ENCODE measurements at places on chromosomes 16 and 17.

GRCh38 chr16:4744555-4745273 is 10.4 kb downstream of the DNAAF8 start:
- no peak for DNase-seq

GRCh38 chr16:456891-457483 is 31.5 kb downstream of the RAB11FIP3 start:
- DNase-seq = peak; percentile 34

GRCh38 chr16:2822158-2822495 is 5.1 kb downstream of the PRSS21 start:
- DNase-seq = no peak

- no peak for DNase-seq
Measured at GRCh38 chr17:63681530-63681929, 18.4 kb downstream of the LIMD2 start.

- peak; percentile 76 for DNase-seq
Measured at GRCh38 chr16:65547772-65548446, 426.0 kb upstream of the CDH11 start.

- no peak for DNase-seq
Measured at GRCh38 chr17:33302394-33302793, 9.3 kb upstream of the ASIC2 start.

GRCh38 chr17:2957631-2958286 is 105.6 kb downstream of the OR1D5 start:
- no peak for DNase-seq

- DNase-seq = peak; percentile 19
Measured at GRCh38 chr17:16352303-16352666, 984 bp downstream of the CENPV start.

DNA sequence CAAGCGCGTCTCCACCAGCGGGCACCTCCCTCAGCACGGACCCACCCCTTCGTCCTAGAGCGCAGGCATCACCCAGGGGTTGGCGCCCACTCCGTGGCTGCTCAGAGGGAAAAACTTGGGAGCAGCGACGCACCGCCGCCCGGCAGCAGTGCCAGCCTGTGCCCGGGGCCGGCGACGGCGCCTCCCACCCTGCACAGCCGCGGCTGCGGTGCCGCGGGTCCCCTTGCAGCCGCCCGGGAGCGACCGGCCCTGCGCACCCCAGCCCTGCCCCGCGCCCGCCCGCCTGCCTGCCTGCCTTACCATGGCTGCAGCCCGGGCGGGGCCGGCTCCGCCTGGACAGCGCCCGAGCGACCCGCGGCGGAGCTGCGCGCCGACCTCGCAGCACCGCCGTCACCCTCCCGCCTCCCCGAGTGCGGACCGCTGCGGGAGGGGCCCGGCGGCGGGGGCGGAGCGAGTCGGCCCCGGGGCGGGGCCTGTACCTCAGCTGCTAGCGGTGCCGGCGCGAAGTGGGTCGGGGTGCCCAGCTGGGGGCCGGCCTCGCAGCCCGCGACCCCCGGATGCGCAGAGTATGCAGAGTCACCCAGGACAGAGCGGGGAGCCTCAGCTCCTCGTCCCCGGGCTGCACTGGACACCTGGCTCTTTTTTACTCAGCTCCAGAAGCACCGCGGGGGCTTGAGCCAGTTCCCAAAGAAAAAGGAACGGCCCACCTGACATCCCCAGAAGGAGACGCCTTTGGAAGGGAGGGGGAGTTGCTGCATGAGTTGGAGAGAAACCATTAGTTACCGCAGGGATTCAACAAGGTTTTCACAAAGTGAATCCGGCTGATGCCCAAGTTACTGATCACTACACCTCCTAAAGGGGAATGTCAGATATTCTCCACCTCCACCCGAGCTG is 17.5 kb upstream of the MTMR4 start:
- peak; percentile 53 for DNase-seq

DNA sequence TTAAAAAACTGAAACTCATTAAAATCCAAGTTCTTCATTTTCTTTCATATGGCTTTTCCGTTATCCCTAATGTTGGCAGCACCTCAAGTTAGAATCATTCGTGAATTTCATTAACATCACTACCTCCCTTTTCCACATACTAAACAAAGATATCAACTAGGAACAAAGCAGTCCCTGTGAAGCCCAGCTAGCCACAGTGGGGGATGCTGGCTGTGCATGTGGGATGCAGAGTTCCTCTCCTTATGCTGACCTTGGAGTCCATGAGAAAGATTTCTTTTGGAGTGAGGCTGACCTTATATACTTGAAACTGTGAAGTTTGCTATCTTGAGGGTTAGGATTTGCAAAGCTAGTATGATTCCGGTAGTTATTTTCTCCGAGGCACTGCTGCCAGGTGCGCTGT is 117.6 kb downstream of the TANGO6 start:
- DNase-seq = no peak

- DNase-seq = no peak
Measured at GRCh38 chr17:44663095-44663494, 6.8 kb downstream of the MEIOC start.

DNA sequence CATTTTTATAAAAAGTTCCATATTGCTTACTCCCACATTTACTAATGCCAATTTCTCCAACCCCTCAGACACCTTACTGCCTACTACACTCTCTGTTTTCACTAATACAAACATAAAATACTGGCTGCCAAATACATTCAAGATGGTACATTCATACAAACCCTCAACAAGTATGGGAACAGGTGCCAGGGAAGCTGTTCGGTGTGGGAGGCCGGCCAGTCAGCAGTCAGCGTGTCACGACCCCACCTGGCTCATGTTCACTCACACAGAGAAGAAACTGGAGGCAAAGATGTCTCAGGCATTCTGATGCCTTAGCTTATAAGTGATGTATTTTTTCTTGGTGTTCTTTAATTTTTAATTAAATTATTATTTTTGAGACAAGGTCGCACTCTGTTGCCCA is 42.4 kb upstream of the TRAP1 start:
- DNase-seq = no peak

- DNase-seq = no peak
Measured at GRCh38 chr16:53768167-53768566, 64.2 kb downstream of the FTO start.

- DNase-seq = peak; percentile 64
Measured at GRCh38 chr16:4852221-4852872, 5.1 kb downstream of the UBN1 start.

- DNase-seq = no peak
Measured at GRCh38 chr16:74064120-74064735, 232.4 kb upstream of the PSMD7 start.

DNA sequence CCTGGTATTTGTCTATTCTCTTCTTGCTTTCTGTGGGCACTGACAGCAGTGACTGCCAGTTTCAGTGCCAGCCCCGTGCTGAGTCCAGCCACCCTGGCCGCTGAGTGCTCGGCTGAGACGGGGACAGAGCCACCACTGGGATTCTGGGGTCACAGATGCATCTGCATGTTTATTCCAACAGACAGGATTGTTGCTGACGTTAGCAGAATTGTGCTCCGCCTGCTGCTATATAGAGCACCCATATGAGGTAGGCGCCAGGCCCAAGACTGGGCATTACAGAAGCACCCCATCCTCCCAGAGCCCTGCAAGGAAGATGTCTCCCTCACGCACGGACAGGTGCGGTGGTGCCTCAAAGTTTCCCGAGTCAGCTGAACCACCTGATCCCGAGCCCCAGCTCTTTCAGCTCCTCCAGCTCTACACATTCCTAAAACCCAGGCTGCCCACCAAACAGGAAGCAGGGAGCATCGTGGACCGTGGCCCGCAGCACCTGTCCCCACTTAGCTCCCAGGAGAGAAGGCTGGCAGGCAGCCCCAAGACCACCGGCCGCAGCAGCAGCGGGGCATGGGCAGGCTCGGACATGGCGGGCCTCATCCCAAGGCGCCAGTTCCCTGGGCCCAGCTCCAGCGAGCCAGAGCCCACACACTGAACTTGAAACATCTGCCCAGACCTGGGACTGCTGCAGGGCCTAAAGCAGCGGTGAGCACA is 44.9 kb upstream of the RASD1 start:
- no peak for DNase-seq

DNA sequence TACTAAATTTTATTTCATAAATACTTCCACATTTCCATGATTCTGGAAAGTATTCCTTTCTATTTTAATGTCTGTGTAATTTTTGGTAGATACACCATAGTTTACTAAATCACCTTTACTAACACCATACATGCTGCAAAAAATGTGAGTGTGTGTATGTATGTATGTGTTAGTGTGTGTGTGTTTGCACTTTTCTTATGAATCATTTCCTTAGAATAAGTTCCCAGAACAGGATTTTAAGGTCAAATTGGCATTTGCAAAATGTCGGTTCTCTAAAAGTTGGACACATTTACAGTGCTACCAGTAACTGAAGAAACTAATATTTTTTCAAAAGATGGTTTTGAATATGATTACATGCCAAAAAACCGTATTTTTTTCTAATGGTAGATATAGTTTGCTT is 137.1 kb downstream of the CYB561 start:
- DNase-seq = peak; percentile 34

DNA sequence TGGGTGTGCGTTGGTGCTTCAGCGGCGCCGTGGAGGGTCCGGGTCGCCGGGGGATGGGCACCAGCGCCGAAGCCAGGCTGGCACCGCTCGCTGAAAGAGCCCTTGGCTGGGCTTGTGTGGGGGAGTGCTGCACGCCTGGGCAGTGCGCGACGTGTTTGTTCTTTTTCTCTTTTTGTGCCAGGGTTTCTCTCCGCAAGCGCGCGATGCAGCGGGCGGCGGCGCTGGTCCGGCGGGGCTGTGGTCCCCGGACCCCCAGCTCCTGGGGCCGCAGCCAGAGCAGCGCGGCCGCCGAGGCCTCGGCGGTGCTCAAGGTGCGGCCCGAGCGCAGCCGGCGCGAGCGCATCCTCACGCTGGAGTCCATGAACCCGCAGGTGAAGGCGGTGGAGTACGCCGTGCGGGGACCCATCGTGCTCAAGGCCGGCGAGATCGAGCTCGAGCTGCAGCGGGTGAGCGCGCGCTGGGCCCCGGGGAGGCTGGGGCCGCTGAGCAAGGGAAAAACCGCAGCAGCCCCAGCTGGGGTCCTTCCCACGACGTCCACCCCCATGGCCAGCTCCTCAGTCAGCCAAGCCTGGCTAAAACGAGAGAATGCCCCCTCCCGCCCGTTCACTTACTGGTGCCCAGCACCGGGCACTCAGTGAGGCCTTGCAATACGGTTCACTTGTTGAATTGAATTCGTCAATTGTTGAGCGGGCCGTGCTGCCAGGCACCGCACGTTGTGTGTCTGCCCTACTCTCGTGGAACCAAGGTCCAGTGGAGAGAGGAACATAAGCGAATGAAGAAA is 541 bp downstream of the GPT2 start:
- peak; percentile 46 for DNase-seq

DNA sequence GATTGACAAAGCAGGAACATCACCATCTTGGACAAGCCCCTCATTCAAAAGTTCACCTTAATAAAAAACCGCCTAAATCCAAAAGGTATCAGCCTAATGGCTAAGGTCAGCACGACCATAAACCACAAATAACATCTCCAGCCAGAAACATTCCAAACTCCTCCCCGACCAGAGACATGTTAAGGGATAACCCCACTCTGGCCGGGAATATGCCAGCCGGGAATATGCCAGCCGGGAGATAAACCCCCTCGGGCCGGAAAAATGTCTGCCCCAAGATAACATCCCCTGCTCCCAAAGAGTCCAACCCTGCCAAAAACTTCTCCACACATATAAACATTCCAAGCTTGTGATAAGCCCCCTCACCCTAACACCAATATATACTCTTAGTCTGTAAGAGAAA is 1.4 kb downstream of the DHX33 start:
- no peak for DNase-seq

- peak; percentile 75 for DNase-seq
Measured at GRCh38 chr17:80082403-80083135, 18.8 kb upstream of the GAA start.

DNA sequence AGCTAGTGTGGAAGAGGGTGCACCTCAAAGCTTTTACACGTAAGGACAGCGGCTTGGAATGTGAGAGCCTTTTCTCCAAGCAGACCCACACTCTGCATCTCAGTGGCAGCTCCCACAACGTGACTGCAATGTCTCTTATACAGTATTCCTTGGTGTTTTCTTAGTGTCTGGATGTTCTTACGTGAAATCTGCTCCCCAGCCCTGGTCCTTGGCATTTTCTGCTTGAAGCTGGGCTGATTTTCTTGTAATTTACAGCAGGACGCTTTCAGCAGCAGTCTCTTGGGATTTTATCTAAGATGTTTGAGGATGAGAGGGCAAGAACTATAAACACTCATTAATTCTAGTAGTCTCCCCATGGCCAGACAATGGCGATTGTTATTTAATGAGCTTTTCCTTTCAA is 12.1 kb upstream of the POLR3E start:
- no peak for DNase-seq

GRCh38 chr17:77070888-77071279 is 69.9 kb upstream of the SEC14L1 start:
- no peak for DNase-seq

DNA sequence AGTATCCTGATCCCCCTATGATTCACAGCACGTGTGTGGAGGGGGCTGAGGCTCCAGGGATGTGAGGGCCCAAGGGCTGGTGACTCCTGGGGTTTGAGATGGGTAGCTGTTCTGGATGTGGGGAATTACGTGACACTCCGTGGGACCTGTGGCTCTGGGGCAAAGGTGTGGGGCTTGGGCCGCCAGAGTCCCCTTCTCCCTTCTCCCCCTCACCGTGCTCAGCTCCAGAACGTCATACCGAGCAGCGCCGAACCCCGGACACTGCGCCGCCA is 7.2 kb downstream of the PLEKHH3 start:
- DNase-seq = no peak

GRCh38 chr16:48612611-48613010 is 2.6 kb upstream of the N4BP1 start:
- no peak for DNase-seq

DNA sequence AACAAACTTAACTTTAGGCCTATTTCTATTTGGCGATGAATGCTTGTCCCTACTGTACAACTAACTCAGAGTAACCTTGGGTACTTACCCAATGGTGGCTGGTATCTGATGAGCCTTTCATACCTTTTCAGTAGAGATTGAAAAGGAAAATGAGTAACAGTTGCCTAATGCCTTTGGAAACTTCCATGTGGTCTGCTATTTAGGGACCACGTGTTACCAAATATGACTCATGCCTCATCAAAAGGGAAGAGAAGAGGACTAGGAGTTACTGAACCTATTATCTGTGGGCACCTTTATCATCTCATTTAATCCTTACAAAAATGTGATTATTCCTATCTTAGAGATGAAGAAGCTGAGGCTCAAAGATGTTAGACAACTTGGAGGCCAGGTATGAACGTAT is 8.1 kb downstream of the MYOCD start:
- peak; percentile 41 for DNase-seq

- no peak for DNase-seq
Measured at GRCh38 chr17:28738680-28739384, 5.0 kb upstream of the TRAF4 start.

GRCh38 chr17:8120520-8121406 is 2.4 kb upstream of the ALOXE3 start:
- peak; percentile 87 for DNase-seq

DNA sequence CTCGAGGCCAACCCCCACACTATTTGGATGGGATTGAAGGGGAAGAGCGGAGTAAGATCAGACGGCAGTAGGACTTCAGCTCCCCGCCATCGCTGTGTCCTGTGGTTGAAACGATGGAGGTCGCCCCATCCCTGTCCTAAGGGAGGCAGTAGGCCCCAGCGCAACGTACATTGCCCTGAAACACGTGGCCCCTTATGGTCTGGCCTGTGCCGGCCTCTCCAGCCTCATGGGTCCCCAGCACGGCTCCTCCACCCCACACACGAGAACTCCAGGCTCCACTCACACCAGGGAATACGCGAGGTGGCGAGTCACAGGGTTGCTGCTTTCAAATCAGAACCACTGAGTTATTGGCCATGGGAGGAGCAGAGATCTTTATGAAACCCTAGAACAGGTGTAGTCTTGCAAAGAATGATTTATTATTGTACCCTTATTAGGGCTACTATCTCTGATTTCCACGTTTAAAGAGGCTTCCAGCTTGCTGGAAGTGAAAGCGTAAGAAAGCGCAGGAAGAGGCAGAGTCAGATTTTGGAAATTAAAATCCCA is 669 bp upstream of the DCTPP1 start:
- DNase-seq = no peak

Data from epithelial cell of esophagus (primary cell).